ENCODE measurements at places on chromosomes 11 and 22.

- DNase-seq, result no peak
Observed at GRCh38 chr22:31141551-31141950, 1.2 kb upstream of the PLA2G3 start.

GRCh38 chr11:127392575-127392974, 392.0 kb upstream of the KIRREL3 start:
- no peak for DNase-seq

- peak; percentile 77 for DNase-seq
Observed at GRCh38 chr11:65899356-65900124, 648 bp downstream of the FOSL1 start.

DNA sequence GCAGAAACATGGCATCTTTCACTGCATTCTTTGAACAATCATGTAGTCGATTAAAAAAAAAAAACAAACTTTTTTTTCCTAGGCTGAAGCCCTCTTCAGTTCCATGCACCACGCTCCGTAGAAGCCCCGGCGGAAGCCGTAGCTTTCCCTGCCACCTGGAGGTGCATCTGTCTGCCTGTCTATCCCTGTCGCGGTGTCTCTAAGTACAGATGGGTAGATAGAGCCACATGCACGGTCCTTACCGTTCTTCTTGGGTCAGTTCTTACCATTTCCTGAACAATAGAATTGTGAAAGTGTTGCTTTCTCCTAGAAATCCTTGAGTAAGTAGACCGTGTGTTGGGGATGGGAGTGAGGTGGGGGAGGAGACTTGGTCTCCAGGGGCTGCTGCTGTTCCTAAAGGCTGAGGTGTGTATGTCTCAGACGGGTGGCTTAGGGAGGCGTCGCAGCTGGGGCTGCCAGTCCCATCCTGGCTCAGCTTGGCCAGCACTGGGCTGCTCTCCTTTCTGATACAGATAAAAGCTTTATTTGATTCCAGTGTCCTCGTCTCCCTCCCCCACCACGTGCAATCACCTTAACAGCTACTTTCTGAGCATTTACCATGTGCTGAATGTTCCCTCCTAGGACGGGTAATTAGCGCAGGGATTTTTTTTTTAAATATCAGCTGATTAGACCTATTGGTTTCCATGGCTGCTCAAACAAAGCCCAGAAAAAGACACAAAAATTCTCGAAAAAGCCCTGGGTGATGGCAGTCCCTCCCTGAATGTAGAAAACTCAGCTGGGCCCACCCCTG, 46.8 kb downstream of the MACROD1 start:
- DNase-seq, result no peak
